ENCODE measurements at places on chromosomes 1 and 21. TPM values are rescaled to one million over a fixed set of nuclear protein-coding genes. Genes with fewer than 3 reads are reported as not detected.

DNA sequence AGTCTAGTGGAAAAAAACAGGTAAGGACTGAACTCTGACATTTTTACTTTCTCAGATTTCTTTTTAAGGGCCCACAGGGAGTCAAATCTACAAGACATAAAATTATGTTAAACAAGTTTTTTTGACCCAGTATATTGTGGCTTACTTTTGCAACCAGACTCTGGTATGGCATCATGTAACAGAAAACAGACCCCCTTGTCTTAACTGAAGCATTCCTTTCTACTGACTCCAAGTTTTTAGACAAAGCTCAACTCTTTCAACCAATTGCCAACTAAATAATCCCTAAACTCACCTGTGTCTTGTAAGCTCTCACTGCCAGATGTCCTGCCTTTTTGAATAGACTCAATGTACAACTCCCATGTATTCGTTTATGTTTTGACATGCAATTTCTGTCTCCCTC, 64.3 kb downstream of the FASLG start:
- no peak for DNase-seq

DNA sequence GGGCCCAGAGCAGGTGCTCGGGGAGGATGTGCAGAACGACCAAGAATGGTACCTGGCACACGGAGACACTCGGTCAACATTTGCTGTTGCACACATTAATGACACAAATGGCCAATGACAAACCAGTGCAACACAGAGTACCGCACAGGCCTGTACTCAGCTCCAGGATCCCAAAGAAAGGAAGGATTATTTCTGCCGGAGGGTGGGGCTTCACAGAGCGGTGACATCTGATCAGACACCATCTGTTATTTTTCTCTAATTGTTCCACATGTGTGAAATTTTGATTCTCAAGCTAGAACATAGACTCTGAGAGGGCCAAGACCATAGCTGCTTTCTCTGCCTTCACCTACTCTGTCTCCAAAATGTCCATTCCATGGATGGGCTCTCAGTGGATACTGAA, 100.4 kb downstream of the MRPL37 start:
- no peak for DNase-seq

DNA sequence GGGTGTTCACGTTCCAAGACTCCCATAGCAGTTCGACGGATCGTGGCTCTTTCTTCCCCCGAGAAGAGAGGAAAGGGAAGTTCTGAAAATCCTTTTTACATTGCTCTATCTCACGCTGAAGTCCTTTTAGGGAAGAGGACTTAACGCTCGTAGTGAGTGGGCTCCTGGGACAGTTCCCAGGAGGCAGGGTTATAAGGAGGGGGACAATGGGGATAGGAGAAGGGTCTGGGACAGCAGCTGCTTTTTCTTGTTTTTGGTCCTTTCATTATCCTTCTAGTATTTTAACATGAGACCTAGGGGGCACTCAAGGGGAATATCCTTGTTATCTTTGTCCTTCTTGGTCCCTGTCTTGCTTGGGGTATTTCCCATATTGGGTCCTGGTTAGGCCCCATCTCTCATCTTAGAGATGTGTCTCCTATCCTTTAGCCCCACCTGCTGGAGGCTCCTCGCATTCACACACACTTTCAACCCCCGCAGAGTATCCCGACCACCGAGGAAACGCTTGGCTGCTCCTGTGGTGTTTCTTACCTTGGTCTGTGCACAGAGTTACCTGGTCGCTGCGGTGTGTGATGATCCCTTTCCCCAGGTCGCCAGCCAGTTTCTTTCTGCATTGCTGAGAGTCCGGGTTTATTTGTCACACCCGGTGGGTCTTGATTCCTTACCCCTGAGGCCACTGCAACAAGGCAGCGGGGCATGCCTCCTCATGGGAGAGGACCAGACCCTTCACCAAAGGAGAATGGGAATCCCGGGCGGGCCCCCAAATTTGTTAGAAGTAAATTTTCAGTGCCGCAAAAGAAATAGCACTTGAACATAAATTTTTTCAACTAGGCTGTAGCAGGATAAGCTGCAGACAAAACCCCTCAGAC, 29.7 kb downstream of the SCCPDH start:
- DNase-seq, result no peak

DNA sequence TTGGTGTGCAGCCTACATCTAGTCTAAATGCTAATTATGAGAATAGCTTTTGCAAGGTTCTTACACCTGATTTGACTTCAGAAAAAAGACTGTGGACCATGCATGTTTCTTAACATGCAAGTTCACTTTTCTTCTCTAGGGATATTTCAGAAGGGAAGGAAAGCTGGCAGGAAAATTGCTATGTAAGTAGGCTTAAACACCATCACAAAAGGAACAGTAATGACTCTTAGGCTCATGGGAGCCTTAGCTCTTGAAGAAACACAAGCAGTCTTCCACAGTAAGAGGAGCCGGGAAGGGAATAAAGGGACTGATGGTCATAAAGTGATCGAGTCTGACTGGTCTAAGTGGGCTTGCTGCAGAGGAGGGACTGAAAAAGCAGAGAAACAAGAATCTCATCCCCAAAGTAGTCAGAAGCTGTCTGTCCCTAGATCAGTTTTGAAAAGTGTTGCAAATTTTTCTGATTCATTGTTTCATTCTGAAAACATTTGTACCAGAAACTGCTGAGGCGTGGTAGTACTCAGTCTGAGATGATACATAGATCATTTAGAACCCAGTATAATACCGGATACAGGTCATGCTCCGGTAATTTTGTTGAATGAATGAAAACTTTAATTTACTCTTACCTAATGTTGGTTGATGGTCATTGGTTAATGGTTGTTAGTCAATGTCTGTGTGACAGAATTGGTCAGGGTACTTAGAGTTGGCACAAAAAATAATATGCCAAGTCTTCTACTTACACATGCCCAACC, 40.9 kb downstream of the SMYD2 start:
- no peak for DNase-seq

- DNase-seq, result peak; percentile 88
Observed at GRCh38 chr1:24567792-24568388, 12.0 kb downstream of the NCMAP start.

DNA sequence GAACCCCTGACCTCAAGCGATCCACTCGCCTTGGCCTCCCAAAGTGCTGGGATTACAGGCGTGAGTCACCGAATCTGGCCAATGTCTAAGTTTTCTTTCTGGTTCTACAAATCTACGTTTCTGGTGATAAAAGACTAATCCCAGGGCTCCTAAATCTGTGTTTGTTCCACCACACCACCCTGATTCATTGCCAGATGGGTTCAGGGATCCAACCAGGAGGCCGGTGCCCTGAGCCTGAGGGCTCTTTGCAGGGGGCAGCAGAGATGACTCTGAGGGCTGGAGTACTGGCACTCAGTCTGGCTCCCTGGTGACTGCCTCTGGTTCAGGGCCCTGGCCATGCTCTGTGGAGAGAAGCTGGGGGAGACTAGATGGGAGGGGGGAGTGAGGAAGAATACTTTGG, 10.5 kb upstream of the OPRD1 start:
- DNase-seq, result no peak

HSD11B1 gene
- 15.5 TPM for total RNA-seq

KRTAP19-1 gene
- not detected for total RNA-seq

PLA2G2E gene
- not detected for total RNA-seq

All from upper lobe of left lung (tissue), 6 donors.